ENCODE measurements at places on chromosomes 5 and 9.

DNA sequence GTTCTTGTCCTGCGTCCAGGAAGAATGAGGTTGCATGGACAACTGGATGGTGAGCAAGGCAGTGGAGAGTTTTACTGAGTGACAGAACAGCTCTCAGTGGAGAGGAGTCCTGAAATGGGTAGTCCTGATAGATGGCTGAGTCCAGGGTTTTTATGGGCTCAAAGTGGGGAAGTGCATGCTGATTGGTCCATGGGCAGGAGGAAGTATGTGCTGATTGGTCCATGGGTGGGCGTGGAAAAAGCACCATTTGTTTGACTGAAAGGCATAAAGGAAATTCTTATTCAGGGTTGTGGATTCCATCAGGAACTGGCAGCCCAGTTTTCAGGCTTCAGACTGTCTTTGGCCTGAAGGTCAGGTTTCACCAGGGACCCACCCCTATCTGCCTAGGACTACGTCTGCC is 10.6 kb downstream of the FSD1L start:
- no peak for DNase-seq

- no peak for DNase-seq
Observed at GRCh38 chr5:132898094-132898493, 24.6 kb downstream of the LEAP2 start.

DNA sequence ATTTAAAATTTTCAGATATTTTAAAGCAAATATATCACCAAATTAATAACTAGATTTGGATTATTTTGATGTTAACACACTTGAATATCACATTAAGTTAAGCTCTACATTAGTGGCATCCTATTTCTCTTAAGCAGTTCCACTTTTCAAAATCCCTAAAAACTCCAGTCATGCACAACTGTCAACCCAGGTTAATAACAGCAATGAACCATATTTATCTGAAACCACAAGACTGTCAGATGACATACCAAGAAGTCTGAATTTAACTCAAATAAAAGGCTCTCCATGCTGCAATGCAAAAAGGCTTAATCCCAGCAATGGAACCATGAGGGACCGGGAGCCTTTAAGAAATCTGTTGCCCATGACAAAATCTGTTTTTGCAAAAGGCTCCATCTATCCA is 27.5 kb downstream of the FNIP1 start:
- DNase-seq, result no peak

DNA sequence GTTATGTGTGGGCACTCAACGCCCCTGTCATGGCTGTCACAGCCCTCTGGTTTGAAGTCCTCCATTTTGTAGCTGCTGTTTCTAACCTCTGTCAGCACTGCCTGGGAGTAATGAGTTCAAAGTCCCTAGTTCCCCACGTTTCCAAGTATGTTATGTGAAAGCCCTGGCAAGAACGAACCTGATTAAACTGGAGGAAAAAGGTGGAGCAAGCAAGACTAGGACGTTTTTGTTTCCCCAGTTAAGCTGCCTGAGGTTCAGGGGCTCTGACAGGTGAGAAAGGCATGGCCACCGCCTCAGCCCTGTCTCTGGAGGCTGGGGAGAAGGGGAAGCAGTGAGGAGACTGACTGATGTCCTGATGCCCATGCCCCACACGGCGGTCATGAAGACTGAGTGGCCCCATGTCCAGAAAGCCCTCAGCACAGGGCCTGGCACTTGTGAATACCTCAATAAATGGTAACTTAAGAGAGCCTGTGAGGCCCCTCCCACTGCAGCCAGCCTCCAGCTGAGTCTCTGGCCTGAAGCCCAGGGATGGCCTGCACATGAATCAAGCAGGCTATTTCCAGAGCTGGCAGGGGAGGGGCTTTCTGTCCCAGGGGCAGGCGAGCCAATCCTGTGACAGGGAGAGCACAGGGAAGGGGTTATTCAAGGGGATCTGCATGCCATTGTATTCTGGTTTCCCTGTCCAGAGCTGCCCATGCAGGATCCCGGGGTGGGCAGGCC is 61.8 kb downstream of the PFDN1 start:
- no peak for DNase-seq

DNA sequence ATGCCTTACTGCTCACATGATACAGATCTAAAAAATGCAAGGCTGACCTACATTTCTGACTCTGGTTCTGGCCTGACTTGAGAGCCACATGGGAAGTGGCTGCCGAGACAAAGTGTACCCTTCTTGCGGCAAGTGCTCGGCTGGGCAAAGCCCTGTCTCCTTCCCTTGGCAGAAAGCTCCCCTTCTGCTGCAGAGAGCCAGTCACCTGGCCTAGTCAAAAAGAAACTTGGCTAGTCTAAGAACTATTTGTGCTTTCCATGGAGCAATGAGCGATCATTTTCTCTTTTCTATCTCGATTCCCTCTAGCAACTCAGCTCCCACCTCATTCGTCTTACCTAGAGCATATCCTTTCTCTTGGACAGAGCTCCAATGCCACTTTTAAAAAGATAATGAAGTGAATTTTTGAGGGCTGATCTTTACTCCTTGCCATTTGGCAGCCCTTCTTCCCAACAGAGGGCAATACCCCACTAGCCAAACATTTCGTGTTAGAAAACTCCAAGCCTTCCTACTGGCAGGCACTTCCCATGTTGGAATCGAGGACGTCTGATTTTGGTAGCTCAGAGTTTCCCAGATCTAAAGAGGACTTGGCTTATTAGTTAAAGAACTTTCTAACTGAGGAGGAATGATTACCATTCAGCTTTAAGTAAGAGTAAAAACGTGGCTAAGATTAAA is 108.1 kb upstream of the PRRC1 start:
- DNase-seq, result no peak

DNA sequence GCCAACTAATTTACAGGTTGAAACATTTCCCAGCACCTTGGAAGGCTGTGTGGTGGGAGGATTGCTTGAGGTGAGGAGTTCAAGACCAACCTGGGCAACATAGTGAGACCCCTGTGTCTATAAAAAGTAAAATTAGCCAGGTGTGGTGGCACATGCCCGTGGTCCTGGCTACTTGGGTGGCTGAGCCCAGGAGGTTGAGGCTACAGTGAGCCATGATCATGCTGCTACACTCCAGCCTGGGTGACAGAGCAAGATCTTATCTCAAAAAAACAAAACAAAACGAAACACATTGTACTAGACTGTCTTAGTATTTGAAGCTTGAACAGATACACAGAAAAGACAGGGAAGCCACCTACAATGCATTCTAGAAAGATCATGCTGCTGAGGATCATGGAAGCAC is 2.8 kb upstream of the HSDL2 start:
- no peak for DNase-seq

DNA sequence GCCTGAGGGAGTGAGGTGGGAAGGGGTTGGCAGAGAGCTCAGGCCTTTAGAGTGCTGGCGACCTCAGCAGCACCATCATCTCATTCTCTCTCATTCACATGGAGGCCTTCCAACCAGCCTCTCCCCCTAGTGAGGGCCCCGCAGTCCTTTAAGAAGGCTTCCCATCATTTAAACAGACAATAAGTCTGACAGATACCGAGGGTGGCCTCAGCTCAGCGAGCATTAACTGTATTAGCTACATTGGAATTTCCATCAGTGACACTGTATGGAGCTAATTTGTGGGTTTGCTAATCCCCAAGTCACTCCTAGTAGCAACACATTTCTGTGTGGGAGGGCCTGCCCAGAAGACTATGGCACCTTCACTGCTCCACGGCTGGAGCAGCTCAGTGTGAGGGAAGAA is 75.8 kb downstream of the INSYN2B start:
- DNase-seq, result no peak

- DNase-seq, result no peak
Observed at GRCh38 chr9:24351973-24352372, 193.7 kb downstream of the IZUMO3 start.

DNA sequence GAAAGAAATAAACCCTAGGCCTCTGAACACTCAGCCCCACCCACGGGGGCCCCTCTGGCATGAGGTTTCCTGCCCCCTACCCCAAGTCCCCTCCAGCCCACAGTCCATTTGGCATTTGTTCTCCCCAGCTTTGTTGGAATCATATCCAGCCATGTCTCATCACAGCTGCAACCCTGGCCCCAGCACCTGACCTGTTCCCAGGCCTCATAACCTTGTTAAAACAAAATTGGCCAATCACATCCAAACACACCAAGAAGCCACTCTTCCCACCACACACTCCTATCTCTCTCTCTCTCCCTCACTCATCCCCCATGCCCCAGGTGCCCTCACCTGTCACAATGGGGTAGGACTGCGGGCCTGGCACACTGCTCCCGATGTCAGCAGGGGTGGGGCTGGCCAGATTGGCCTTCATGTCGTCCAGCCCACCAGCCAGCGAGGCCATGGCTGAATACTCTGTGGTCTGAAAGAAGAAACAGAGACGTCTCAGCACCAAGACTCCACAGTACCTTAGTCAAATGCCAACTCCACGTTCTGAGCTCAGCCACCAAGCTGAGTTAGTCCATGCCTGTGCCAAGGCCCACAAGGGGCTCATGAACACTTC is 110.9 kb downstream of the PAX5 start:
- no peak for DNase-seq

GRCh38 chr5:82922086-82922734 is 155.0 kb downstream of the TMEM167A start:
- DNase-seq, result no peak

GRCh38 chr5:179370490-179371120 is 25.3 kb upstream of the ADAMTS2 start:
- no peak for DNase-seq

- no peak for DNase-seq
Observed at GRCh38 chr5:78801413-78801812, 152.8 kb upstream of the LHFPL2 start.

DNA sequence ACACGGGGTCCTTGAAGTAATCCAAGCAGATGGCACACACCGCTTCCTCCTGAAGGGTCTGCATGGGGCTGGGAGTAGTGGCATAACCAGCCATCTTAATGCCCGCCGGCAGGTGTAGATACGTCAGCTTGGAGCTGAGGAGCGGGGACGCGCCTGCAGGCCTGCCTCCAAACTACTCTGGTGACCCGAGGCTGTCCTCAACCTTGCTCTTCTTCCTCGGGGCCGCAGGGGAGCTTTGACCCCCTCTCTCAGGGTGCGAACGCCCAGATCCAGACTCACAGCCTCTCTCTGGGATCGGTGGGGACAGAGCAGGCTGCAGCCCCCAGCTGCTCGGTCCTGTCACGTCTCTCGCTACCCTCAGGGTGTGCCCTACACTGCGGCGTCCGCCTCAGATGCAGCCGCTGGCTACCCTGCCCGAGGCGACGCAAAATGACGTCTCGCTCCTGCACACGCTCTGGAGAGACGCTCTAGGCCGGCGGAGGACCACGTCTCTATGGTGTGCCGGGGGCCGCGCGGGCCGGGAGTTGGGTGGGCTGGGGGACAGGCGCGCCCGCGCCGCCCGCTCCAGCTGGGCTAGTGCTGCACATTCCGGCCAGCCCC is at the start of gene TRIM52:
TSS of gene TRIM52 (minus strand) at position 424 of the 600 bp plus-strand sequence. CDS start at position 94, 330 bp downstream.
- no peak for DNase-seq

DNA sequence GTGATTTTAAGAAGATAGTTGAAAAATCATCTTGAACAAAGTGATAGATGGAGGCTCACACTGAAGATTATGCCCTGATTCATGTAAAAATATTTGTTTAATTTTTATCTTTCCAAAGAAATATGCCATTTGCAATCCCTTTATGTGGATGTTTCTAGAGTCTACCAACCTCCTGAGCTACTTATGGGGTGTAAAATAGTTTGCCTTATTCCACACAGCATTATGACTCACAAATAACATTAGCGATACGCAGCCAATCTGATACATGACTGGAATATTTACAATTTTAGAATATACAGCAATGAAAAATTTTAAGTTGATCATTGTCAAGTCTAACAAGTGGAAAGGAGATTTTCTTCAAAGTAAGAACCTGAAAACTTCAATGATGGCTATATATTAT is 327.5 kb downstream of the EDIL3 start:
- no peak for DNase-seq

- DNase-seq, result no peak
Observed at GRCh38 chr9:111362526-111362925, 32.5 kb upstream of the OR2K2 start.

Measured in AML-193 (cell line).